ENCODE measurements at places on chromosomes 6 and 20.

GRCh38 chr20:33922224-33922623, 71.5 kb upstream of the RALY start:
- DNase-seq, result no peak

GRCh38 chr6:158963020-158963808, 36.8 kb downstream of the RSPH3 start:
- no peak for DNase-seq

- DNase-seq, result no peak
Observed at GRCh38 chr6:113635222-113635986, 221.7 kb upstream of the MARCKS start.

- DNase-seq, result no peak
Observed at GRCh38 chr6:137202078-137202477, 17.1 kb downstream of the IFNGR1 start.

DNA sequence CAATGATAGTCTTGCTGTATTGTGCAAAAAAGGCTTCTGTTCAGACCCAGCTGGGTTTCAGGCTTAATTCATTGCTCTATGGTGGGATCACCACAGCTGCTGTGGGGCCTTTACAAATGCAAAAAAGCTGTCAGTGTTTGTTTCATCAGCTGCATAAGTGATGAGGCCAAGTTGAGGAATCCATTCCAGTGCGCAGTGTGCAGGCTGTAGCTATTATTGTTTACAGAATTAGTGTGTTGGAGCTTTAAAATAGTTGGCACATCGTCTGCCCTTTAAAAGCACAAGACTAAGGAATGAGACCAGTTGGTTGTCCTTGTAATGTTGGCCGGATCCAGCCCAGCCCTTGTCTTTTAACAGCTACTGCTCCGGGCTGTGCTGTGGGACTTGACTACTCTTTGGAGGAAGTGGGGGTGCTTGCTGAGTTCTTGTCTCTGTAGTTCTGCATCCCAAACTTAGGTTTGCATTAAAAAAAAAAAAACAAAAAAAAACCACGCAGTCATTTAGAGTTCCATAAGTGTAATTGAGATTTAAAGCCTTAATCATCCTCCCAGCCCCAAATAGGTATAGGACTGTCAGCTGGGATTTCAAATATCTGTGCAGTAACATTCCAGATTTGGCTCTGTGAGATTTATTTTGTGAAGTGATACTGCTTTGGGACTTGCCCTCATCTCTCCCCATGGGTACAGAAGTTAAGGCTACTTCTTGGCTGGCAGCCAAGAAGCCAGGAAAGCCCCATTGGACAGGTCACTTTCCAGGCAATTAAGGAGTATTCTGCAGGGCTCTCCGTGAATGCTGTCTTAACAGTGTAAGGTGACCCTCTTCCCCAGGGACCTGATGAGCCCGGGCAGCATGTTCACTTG, 19.3 kb downstream of the JARID2 start:
- DNase-seq, result peak; percentile 48

GRCh38 chr6:158758941-158759479, 60.2 kb downstream of the EZR start:
- no peak for DNase-seq

DNA sequence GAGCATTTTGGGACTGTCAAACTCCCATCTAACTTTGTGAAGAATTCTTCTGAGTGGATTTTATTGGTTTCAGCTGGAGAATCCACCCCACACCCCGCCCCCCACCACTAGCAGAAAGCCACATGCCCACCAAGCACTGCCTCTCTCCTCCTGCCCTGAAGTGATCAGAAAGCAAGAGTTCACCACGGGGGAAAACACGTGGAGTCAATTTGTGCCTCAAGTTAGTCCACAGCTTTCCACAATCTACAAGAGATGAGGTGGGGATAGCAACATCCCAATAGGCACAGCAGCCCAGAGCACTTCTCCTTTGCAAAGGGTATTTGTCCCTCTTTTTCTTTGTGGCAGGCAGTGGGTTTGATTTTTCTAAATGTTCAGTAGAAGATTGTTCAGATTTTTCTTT, 177.3 kb upstream of the NT5E start:
- no peak for DNase-seq

DNA sequence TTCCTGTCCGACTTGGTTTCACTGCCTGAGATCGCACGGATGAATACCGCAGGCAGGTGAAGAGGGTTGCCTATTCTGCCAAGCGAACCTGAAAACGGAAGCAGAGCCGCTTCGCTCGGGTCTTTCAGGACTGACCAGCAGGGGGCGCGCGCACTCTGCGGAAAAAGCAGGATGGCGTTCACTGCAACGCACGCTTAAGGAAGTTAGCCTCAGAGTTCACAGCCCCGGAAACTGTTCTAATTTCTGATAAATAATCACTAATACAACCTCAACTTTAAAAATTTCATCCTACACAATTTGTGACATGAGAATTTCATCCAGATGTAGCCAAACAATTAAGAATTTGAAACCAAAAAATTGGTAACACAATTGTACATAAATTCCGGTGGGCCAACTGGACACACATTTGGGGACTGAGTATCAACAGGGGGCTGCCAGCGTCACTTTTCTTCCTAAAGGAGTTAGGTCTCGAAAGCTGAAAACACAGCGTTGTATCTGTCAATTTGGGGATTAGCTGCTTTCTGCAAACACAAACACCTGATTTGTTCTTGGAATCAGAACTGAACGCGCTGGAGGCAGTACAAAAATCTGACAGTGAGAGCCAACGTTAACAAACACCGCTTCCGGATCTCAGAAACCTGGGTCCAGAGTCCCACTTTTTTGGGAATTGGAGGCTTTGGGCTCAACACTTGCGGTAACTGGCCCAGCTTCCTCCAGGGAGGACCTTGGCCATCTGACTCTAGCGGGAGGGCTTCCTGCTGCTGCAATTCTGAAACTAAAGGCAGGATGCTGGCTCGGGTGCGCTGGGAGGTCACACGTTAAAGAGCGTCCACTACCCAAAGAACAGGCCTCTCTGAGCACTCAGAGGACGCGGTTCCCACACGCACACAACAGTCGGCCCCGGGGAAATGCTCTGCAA, 8.8 kb downstream of the PXDC1 start:
- DNase-seq, result peak; percentile 86

GRCh38 chr6:8944548-8944947, 509.2 kb upstream of the SLC35B3 start:
- DNase-seq, result no peak

DNA sequence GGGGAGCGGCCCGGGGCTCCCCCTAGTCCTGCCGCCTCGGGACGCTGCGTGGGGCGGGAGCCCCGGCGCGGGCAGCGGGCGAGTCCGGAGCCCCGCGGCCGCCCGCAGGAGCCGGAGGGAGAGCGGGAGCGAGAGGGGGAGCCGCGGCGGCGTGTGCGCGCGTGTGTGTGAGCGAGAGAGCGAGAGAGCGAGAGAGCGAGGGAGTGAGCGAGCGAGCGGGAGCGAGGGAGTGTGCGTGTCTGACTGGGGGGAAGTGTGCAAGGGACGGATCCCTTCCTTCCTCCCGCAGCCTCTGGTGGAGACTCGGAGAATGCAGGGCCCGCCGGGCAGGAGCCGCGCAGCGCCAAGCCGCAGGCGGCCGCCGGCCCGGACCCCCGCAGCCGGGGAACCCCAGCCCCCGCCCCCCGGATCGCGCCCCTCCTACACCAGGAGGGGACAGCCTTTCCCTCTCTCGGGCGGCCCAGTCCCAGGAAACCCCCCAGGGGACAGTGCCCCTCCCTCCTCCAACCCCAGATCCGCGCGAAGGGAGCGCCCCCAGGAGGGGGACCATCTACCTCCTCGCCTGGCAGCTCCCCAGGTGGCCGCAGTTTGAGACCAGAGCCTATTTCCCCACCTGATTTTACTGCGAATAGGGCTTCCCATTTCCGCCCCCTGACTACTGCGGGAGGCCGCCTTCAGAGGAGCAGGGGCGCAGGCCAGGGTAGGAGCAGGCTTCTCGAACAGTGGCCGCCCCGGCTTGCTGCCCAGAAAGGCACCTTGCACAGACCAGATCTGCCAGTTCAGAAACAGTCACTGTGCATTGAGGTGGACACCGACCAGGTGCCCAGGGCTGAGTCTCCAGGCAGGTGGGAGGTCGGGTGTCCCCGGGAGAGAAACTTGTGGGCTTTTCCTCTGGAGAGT, at the start of gene CDH22:
Gene CDH22 (minus strand): TSS at position 241 of the 900 bp plus-strand sequence. CDS start 57,204 bp downstream, outside the sequence.
- DNase-seq, result peak; percentile 37

DNA sequence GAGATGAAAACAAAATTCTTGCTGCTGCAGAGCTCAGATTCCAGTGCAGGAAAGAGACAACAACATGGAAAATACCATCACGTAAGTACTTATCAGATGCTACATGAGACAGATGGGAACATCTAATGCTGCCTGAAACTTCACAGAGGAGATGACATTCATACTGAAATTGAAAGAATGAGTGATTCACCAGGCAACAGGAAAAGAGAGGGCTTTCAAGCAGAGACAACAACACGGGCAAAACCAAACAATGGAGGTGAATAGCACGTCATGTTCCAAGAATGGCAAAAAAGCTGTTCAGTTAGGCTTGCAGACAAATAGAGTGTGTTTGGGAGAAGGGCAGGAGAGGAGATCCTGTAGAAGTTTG, 39.3 kb downstream of the GTF2H5 start:
- DNase-seq, result no peak

DNA sequence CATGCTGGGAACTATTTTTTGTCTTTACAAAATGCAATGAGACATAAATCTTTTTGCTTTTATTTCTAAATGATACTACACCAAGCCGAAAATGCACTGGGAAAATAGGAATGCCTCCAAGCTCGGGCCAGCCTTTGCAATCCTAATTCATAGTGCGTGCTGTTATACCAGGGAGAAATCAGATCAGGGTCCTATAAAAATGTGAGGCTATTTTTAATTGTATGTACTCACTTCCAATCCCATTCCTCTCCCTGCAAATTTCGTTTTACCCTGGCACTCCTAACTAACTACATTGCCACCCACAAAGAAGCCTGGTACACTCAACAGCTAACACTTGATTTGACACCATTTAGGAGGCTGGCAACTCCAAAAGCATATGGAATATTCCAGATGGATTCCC, 350.6 kb upstream of the ZFP64 start:
- no peak for DNase-seq

DNA sequence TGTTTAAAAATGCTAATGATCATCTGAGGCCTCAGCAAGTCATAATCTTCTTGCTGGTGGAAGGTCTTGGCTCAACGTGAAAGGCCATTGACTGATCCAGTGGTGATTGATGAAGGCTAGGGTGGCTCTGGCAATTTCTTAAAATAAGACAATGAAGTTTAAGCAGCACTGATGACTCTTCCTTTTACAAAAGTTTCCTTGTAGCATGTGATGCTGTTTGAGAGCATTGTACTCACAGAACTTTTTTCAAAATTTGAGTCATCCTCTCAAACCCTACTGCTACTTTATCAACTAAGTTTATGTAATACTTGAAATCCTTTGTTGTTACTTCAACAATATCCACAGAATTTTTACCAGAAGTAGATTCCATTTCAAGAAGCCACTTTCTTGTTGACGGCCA, 382.3 kb downstream of the ESR1 start:
- DNase-seq, result no peak

- no peak for DNase-seq
Observed at GRCh38 chr6:158251565-158251964, 60.7 kb upstream of the TULP4 start.

GRCh38 chr20:61737812-61738443, 327.8 kb downstream of the TAF4 start:
- no peak for DNase-seq

DNA sequence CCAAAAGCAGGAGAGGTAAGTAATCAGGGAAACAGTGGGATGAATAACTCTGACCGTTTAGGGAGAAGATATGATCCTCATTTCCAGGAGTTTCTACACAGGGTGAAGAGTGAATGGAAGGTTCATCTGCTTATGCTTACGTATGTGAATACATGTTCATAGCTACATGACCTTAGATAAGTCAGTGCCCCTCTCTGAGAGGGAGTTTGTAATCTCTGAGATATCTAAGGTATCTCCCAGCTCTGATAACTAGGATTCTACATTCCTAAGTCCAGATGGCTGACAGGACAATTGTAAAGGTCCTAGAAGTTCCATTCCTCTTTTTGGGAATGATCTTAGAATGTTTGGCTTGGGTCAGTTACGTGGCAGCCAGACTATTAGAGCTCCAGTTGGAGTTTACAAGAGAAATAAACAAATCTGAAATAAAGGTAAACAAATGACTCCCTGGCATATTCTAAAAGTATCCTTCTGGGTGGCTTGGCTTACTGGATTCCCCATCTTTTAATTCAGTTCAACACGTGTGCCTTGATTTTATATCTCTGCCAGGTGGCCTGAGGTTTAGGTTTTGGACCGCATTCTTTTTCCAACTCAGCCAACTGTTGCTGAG, 15.8 kb downstream of the PROCR start:
- no peak for DNase-seq

- DNase-seq, result no peak
Observed at GRCh38 chr20:3738111-3739053, 5.9 kb downstream of the HSPA12B start.

DNA sequence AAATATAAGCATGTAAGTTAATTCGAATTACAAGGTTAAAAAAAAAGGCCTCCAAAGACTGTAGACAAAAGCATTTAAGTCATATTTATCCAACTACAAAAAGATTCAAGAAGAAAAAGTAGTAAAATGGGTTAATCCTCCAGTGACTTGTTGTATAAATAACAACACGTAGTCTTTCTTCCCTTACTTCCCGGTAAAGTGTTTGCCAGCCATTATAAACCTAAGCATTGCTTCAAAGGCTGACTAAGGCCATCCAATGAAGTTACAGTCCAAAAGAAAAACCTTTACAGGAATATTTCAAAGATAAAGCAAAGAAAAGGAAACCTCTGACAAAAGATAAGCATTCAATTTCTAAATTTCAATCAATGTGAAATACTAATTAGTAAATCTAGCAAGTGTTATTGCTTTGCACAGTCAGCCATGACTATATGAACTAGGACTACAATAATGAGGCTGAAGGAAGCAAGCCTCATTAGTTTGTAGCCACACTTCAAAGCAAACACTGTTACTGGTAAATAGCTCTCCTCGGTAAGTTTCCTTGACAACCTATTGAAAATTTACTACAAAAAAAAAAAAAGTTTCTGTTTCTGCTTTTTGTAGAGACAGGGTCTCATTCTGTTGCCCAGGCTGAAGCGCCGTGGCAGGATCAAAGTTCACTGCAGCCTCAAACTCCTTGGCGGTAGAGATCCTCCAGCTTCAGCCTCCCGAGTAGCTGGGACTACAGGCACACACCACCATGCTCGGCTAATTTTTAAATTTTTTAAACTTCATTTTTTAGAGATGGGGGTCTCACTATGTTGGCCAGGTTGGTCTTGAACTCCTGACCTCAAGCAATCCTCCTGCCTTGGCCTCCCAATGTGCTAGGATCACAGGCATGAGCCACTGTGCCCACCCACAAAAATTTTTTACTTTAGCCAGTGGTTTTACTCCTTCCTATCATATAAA, 46.0 kb downstream of the NUDT3 start:
- no peak for DNase-seq

Measured in left ventricle myocardium inferior (tissue), 1 donor.